ENCODE measurements at places on chromosomes 3 and 15.

GRCh38 chr3:18758047-18758704, 333.0 kb upstream of the SATB1 start:
- DNase-seq, result peak; percentile 44

GRCh38 chr3:100396967-100397366, 3.9 kb downstream of the TOMM70 start:
- no peak for DNase-seq

DNA sequence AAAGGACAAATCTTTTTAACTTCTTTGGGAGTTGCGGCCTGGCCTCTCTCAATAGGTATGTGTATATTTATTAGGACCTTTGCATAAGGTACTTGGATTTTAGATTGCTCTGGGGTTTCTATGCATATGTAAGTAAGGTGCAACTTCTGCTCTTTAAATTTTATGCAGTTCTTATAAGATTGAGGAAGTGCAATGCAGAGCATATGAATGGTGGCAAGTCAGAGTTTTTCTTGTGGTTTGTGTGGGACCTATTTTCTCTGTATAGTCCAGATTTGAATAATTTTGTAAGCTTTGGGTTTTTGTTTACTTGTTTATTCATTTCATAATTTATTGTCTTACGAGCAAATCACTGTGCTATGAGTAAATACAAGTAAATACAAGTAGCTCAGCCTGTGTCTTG, 101.5 kb downstream of the ATG7 start:
- DNase-seq, result no peak

GRCh38 chr3:14889205-14889604, 58.2 kb upstream of the NR2C2 start:
- no peak for DNase-seq

- no peak for DNase-seq
Measured at GRCh38 chr3:106485802-106486201, 617.0 kb upstream of the CBLB start.

DNA sequence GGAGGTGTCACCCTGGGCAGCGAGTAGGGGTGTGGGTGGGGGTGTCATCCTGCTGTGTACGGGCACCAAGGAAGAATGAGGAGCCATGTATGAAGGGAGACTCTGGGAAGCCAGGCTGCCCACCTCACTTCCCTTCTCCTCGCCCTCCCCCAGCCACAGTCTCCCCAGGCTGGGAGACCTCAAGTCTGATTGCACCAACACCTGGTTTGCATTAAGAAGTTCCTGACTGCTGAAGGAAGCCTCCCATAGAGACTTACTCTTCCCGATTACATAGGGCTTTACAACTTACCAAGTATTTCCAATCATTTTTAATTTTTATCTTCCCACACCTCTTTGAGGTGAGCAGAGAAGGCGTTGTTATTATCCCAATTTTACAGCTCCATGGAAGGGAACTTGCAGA, 29.5 kb upstream of the SMAD3 start:
- no peak for DNase-seq

DNA sequence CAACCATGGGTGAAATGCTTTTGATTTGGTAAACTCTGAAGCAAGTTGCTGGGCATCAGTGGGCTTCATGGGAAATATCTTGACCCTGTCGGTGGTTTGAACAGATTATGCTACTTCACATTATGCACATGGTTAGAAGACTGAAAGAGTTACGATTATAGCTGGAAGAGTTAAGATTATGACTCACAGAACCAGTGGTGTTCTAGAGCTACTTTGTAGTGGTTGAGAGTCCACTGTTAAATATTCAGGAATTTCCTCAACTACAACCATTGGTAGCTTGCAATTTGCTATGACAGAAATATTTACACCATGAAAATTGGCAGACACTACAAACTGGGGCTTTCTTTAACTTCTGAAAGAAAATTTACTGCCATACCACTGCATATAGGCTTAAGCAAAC, 99.3 kb downstream of the GADL1 start:
- no peak for DNase-seq

DNA sequence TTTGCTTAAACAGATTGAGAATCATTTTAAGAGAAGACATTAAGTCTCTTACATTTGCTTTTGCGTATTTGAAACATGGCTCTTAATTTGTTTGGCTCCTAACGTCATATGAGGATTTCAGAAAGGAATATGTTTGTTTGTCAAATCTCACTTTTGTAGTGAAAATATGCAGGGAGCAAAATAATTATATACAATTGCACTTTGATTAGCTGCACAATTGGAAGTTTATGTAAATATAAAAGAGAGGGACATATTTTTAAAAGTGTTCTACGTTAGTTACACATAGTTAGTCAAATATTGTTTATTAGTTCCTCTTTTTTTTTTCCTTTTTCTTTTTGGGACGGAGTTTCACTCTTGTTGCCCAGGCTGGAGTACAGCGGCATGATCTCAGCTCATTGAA, 42.7 kb upstream of the GOLIM4 start:
- no peak for DNase-seq

- DNase-seq, result peak; percentile 14
Measured at GRCh38 chr3:185823078-185824044, 1.5 kb downstream of the IGF2BP2 start.

GRCh38 chr15:100809151-100809550, 70.5 kb upstream of the ALDH1A3 start:
- no peak for DNase-seq

GRCh38 chr3:42266085-42266484, at the start of gene CCK:
Gene CCK, minus strand, starts transcription at chr3:42266185. Its CDS starts 2,555 bp downstream, at chr3:42263630.
- no peak for DNase-seq

DNA sequence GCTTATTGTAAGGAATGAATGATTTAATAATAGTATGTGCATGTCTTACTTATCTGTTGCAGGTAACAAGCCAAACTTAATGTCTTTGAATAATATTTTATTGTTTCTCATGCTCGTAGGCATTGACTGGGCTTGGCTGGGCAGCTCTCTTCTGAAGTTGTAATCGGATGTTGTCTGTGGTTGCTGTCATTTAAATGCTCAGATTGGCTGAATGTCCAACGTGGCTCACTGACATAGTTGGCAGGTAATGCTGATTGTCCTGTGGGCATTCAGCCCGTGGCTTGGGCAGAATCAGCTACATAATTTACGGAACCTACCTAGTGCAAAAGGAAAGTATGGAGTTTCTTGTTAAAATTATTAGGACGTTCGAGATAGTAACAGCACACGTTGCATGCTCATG, 297.4 kb upstream of the GBE1 start:
- DNase-seq, result no peak

DNA sequence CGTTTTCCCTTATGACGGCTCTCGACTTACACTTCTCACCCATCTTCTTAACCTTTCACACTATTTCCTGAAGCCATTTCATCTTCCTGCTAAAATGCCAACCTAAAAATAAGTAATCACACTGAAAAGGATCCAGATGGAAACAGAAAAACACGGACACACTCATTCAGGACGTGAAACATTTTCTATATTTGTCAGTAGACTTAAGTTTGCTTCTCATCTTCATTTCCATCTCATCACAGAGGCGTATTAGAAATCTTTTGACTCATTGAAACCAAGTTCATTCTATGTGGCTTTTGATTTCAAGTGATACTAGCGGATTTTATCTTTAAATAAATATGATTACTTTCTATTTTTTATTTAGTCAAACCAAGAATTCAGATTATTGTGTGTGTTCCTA, 27.4 kb upstream of the DLG1 start:
- DNase-seq, result no peak

- DNase-seq, result no peak
Measured at GRCh38 chr3:130661140-130661891, 85.3 kb downstream of the PIK3R4 start.

DNA sequence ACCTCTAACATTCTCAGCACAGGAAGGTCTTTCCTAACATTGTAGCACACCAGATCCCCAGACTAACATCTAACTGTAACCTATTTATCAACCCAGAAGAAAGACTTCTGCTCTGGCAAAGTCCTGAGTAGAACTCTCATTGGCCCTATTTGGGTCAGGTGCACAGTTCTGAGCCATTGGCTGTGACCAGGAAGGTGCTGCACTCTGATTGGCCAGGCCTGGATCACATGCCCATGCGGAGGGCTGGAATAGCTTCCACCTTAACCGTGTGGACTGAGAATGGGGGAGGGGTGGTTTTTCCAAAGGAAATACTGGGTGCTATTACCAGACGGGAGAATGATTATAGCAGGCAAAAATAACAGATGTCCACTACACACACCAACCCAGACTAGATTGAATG, 11.5 kb downstream of the FEZF2 start:
- DNase-seq, result no peak

DNA sequence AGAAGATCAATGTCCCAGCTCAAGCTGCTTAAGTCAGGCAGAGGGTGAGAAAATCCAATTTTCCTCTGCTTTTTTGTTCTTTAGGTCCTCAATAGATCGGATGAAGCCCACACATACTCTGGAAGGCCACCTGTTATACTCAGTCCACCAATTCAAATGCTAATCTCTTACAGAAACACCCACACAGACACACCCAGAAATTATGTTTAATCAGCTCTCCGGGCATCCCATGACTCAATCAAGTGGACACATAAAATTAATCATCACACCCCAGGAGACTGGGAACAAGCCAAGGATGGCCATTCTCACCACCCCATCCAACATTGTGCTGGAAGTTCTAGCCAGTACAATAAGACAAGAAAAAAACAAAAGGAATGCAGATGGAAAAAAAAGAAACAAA, 67.8 kb upstream of the SLC24A5 start:
- DNase-seq, result no peak

DNA sequence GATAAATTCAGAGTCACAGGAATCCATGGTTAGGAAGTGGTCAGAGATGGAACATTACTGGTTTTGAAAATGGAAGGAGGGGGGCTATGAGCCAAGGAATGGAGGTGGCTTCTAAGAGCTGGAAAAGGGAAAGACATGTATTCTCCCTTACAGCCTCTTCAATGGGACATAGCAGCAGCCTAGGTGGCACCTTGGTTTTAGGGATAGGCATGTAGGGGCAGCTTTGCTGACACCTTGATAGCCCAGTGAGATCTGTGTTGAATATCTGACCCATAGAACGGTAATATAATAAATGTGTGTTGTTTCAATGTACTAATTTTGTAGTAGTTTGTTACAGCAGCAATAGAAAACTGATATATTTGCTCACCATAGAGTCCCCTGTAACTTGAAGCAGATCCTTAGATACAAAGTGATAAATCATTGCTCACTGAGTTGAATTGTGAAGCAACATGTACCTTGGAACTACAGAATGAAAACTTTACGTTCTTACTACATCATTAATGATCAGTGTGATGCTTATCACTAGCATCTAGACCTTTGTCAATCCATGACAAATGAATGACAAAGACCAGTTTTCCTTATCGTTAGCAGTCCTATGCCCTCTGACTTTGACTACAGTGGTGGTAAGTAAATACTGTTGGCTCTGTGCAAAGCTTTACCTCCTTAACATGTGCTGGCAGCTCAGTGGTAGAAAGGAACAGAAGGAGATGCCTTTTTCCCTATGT, 53.8 kb downstream of the TMEM45A start:
- DNase-seq, result no peak

- DNase-seq, result no peak
Measured at GRCh38 chr3:101065962-101066361, 72.7 kb upstream of the ABI3BP start.

GRCh38 chr15:48595981-48596380, 49.5 kb downstream of the FBN1 start:
- DNase-seq, result no peak

GRCh38 chr3:61876797-61877196, 315.4 kb downstream of the PTPRG start:
- no peak for DNase-seq

- DNase-seq, result no peak
Measured at GRCh38 chr3:24006-24405, 172.6 kb upstream of the CHL1 start.

DNA sequence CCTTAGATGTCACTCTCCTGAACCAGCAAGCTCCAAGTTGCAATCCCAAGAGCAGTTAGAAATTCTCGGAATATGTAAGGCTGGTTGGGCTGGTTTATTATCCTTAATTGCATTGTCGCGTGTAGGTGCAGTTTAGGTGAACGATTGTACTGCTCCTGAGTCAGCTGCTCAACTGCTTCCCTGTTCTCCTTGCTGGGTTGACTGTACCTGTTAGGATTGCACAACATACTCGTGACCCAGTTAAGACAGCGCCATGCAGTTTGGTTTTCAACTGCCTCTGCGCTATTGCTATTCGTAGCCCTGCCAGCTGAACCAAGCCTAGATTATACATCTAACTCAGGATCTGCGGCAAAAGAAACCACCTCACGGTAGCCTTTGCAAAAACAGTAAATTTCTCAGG, 41.0 kb downstream of the BCL2L10 start:
- DNase-seq, result no peak

DNA sequence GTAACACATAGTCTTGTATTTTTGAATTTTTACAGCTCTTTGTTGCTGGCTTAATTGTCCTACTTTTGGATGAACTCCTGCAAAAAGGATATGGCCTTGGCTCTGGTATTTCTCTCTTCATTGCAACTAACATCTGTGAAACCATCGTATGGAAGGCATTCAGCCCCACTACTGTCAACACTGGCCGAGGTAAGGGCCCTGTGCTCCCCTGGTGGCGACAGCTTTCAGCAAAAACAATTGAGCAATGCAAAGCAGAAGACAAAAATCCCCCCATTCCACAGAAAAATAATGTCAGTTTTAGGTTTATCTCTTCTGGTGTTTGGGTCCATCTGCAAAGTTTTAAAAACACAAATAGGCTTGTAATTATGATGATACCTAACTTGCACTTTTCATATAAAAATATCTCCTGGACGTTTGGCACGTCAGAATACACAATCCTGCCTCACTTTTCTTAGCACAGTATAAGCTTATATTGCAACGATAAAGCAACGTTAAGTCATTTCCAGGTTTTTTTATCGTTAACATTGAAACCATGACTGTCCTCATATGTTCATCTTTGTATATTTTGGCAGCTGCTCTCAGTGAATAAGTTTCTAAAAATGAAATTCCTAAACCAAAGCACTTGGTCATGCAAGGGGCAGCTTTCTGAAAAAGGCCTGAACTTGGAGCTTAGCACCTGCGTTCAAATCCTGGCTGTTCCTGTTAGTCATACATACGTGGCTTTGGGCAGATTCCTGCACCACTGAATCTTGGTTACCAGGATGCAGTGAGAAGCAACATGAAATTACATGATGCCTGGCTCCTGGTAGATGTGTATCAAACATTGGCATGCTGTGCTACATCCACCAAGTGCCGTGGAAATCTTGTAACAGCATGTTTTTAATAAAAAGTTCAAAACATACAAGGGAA, 8.5 kb downstream of the SEC61A1 start:
- no peak for DNase-seq

- DNase-seq, result no peak
Measured at GRCh38 chr15:26864664-26865191, 2.1 kb upstream of the GABRA5 start.

- DNase-seq, result no peak
Measured at GRCh38 chr3:151230646-151231045, 27.6 kb upstream of the GPR171 start.

GRCh38 chr3:48214225-48214624, 9.1 kb upstream of the CAMP start:
- no peak for DNase-seq

GRCh38 chr3:107928084-107928445, 162.8 kb downstream of the CD47 start:
- no peak for DNase-seq

Data from CD4-positive, alpha-beta T cell treated with Interleukin-6 for 4 hours (primary cell).